ENCODE measurements at places on chromosomes 6 and 20. TPM values are rescaled to one million over a fixed set of nuclear protein-coding genes. Genes with fewer than 3 reads are reported as not detected.

GRCh38 chr6:143525356-143525755, 13.8 kb upstream of the FUCA2 start:
- no peaks in the 10 kb centered on the region for H3K27me3 ChIP-seq
- H3K27ac ChIP-seq: no peak overlapping the region
- no peak for DNase-seq
- peaks cover 1% of the 10 kb centered on the region for H3K36me3 ChIP-seq
- H3K4me3 ChIP-seq: no peak overlapping the region
- peaks cover 11% of the 10 kb centered on the region for H3K4me1 ChIP-seq

DNA sequence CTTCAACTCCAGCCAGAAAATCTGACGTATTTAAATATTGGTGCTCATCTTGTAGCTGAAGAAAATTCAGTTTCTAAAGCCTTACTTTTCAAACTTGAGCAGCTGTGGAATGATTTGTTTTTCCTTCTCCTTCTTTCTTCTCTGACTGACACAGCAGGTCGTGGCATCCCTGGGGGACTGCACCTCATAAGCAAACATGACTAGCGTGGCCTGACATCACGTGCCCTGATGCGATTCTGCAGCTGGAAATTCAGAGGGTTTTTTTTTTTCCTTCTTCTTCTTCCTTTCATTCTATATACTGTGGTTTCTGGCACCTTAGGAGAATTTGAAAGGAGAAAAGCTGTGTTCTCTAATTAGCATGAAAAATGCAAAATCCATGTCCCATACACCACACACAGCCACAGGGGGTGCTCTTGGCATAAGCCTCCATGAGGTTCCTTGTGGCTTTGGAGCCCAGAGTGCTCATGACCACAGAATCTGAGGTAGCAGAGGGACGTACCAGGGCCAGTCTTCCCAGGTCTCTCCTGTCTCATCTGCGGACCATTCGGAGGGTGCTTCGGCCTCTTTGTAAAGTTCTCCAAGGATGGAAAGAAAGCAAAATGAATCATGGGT, 258.5 kb upstream of the CDH4 start:
- H3K27me3 ChIP-seq: no peaks in the 10 kb centered on the region
- H3K4me3 ChIP-seq: no peak overlapping the region
- no peaks in the 10 kb centered on the region for H3K4me1 ChIP-seq
- H3K36me3 ChIP-seq: no peaks in the 10 kb centered on the region
- H3K27ac ChIP-seq: no peak overlapping the region
- no peak for DNase-seq

Gene RGS17
- not detected for total RNA-seq

DNA sequence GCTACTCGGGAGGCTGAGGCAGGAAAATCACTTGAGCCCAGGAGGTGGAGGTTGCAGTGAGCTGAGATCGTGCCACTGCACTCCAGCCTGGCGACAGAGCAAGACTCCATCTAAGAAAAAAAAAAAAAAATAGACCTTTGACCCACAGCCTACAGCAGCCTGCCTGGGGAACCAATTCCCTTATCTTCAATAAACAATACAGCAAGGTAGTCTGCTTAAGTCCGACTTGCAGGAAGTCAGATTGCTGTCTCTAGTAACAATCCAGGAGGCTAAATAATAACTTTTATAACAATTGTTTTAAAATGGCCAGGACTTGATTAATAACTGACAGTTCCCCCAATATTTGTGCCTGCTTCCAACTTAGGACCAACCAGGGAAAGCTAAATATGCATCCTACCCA, 13.3 kb upstream of the HLA-DRA start:
- peaks cover 31% of the 10 kb centered on the region for H3K27me3 ChIP-seq
- H3K4me1 ChIP-seq: no peaks in the 10 kb centered on the region
- H3K27ac ChIP-seq: no peak overlapping the region
- DNase-seq: no peak
- no peaks in the 10 kb centered on the region for H3K36me3 ChIP-seq

Gene HLA-DMB
- total RNA-seq: 14.7 TPM

- no peaks in the 10 kb centered on the region for H3K36me3 ChIP-seq
- H3K4me3 ChIP-seq: peak overlapping the region; percentile 36
- peak overlapping the region; percentile 30 for H3K27ac ChIP-seq
- peaks cover 23% of the 10 kb centered on the region for H3K4me1 ChIP-seq
- DNase-seq: no peak
Observed at GRCh38 chr6:13725570-13725969, 13.9 kb upstream of the RANBP9 start.

DNA sequence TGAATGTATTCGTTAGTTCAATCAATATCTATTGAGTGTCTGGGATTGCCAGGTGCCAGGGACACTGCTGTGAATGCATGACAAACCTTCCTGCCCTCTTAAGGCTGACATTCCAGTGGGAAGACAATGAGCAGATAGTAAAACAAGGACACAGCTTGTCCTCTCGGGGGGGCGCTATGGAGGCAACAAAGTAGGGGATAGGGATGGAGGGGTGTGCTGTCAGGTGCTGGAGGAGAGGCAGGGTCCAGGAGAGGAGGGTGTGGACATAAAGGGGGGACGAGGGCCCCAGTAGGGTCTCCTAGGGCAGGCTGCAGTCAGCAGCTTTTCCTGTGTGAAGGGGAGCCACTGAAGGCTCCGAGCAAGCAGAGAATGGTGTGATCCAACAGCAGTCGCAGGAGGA, 198.2 kb upstream of the PDE10A start:
- no peak overlapping the region for H3K27ac ChIP-seq
- no peaks in the 10 kb centered on the region for H3K36me3 ChIP-seq
- H3K27me3 ChIP-seq: peaks cover 10% of the 10 kb centered on the region
- H3K4me1 ChIP-seq: no peaks in the 10 kb centered on the region
- no peak overlapping the region for H3K4me3 ChIP-seq

DNA sequence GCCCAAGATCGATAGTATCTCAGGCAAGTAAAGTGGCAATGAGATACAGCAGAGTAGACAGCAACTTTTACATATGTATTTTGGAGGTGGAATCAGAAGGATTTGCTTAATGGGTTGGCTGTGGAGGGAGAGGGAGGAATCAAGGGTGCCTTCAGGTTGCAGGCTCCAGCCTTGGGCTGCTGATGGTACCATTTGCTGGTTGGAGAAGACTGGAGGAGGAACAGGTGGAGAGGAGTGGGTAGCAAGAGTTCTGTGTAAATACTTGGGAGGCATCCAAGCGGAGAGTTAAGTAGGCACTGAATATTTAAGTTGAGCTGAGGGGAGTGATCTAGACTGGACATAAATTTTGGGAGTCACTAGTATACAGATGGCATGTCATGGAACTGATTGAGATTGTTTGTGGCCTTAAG, 5.2 kb downstream of the BICRAL start:
- no peak overlapping the region for H3K27ac ChIP-seq
- no peak for DNase-seq
- H3K4me1 ChIP-seq: peaks cover 36% of the 10 kb centered on the region
- H3K36me3 ChIP-seq: peaks cover 26% of the 10 kb centered on the region
- H3K27me3 ChIP-seq: no peaks in the 10 kb centered on the region

DNA sequence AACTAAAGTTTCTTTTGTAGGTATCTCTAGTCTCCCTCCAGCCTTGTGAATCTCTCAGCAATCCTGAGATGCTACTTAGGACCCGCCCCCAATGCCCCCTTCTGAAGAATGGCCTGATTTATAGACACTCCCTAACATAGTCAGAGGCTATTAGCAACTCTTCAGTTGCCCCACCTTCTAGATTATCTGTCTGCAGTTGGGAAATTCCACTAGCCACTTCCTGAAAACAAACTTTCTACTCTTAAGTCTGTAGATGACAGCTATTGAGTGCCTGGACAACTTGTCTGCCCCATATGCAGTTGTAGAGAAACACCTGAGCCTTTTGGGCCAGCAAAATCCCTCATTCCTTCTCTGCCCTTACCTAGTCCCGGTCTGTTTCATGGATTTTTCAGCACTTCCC, 188.2 kb upstream of the PREP start:
- peaks cover 23% of the 10 kb centered on the region for H3K4me1 ChIP-seq
- no peak overlapping the region for H3K27ac ChIP-seq
- peak overlapping the region; percentile 48 for H3K4me3 ChIP-seq
- peaks cover 6% of the 10 kb centered on the region for H3K36me3 ChIP-seq

- H3K27me3 ChIP-seq: peaks cover 28% of the 10 kb centered on the region
- H3K27ac ChIP-seq: no peak overlapping the region
- no peaks in the 10 kb centered on the region for H3K36me3 ChIP-seq
- no peak overlapping the region for H3K4me3 ChIP-seq
- DNase-seq: no peak
- H3K4me1 ChIP-seq: no peaks in the 10 kb centered on the region
Observed at GRCh38 chr6:105034470-105034869, 77.6 kb downstream of the LIN28B start.

Gene PHF10
- 71.0 TPM for total RNA-seq

- no peaks in the 10 kb centered on the region for H3K27me3 ChIP-seq
- H3K36me3 ChIP-seq: peaks cover 2% of the 10 kb centered on the region
- no peak for DNase-seq
- H3K4me3 ChIP-seq: no peak overlapping the region
- no peak overlapping the region for H3K27ac ChIP-seq
- no peaks in the 10 kb centered on the region for H3K4me1 ChIP-seq
Observed at GRCh38 chr6:155487371-155488130, 31.9 kb upstream of the NOX3 start.

DNA sequence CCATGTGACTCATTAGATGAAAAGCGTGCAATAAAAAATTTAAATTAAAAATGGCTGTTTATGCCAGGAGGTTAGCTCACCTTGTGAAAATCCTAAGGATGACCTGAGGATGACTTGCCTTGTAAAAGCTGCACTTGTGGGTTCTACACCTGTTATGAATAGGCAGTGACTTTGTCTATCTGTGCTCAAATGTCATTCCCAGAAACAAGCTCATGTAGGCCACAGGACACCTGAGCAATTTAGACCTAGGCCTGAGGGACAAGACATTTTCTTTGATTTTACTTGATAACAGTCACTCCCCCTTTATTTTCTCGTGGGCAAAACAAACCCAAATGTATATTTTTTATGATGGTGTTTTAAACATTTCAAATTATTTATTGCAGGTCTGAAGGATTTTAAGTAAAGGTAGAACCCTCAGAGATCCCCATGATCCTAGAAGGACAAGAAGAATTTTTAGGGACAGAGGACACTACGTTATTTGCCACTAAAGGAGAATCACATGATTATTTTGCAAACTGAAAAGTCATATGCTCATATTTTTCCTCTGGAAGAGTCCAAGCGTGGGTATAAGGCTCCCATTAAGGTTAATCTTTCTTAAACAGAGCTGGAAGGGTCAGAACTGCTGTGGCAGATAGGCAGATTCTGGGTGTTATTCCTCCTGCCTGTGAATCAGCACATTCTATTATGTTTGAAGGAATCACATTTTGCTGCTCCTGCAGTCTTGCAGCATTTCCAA, 277.5 kb upstream of the MAN1A1 start:
- DNase-seq: no peak
- no peaks in the 10 kb centered on the region for H3K36me3 ChIP-seq
- no peak overlapping the region for H3K27ac ChIP-seq
- H3K27me3 ChIP-seq: no peaks in the 10 kb centered on the region

DNA sequence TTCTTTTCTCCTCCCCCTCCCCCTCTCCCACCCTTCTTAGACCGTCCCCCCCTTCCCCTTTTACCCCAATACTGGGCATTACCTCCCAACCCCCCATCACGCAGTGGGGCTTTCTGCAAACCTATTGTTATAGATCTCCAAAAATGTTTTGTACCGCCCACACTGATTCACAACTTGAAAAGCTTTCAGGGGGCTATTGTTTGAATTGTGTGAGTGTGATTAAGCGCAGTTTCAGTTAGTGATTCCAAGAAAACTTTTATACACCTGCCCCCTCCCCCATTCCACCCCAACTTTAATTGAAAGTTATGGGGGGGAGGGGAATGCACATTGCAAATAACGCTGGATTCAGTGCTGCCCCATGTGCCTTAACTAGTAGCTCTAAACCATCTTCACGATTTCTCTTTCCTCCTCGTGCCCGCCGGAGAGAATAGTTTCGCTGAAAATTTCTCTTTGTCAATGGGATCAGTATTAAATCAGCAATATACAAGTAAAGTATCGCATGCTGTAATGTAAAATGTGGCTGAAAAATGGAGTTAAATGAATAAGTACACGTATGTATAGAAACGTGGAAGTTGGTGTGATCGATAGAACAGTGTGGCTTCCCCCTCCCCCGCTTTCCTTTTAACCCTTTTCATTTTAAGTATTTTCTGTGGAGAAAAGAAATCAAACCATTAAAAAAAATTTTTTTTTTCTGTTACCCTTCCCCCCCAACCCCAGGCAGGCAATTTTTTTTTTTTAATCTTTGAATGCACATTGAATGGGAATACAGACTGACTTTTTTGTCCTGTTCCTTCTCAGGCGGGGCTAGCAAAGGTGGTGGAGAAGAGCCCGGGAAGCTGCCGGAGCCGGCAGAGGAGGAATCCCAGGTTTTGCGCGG, 632 bp downstream of the LIN28B start:
- H3K4me1 ChIP-seq: peaks cover 14% of the 10 kb centered on the region
- peaks cover 71% of the 10 kb centered on the region for H3K27me3 ChIP-seq
- no peak overlapping the region for H3K27ac ChIP-seq
- H3K36me3 ChIP-seq: peaks cover 5% of the 10 kb centered on the region
- no peak for DNase-seq
- H3K4me3 ChIP-seq: peak overlapping the region; percentile 54

GRCh38 chr20:54199721-54200176, 8.1 kb upstream of the PFDN4 start:
- peak; percentile 78 for DNase-seq
- no peak overlapping the region for H3K4me3 ChIP-seq
- peaks cover 2% of the 10 kb centered on the region for H3K27me3 ChIP-seq
- peaks cover 3% of the 10 kb centered on the region for H3K4me1 ChIP-seq

DNA sequence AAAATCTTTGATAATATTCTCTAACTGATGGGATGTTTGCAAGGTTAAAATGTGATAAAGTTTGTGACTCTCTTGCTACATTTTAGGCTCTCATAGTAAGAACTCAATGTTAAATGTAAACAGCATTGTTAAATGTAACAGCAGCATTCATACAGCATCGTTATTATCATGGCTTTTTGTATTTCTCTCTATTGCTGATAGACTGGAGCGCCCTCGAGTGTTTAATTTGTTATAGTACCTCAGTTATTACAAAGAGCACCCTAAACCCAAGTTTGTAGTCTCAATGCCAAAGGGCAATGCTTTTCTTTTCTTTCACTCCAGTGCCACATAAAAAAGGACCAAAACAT, 14.9 kb upstream of the TTPAL start:
- H3K27me3 ChIP-seq: peaks cover 2% of the 10 kb centered on the region
- H3K36me3 ChIP-seq: no peaks in the 10 kb centered on the region
- no peak overlapping the region for H3K27ac ChIP-seq
- no peak for DNase-seq

- H3K4me1 ChIP-seq: peaks cover 12% of the 10 kb centered on the region
- H3K27ac ChIP-seq: peak within 1 kb of the TSS; percentile 73
- peak within 1 kb of the TSS; percentile 84 for H3K4me3 ChIP-seq
Observed at GRCh38 chr6:25278914-25279747, at the start of gene CARMIL1. TSS of gene CARMIL1 (plus strand) at chr6:25279374. CDS start at chr6:25279796, 422 bp downstream.
